ENCODE measurements at places on chromosomes 7 and 10.

DNA sequence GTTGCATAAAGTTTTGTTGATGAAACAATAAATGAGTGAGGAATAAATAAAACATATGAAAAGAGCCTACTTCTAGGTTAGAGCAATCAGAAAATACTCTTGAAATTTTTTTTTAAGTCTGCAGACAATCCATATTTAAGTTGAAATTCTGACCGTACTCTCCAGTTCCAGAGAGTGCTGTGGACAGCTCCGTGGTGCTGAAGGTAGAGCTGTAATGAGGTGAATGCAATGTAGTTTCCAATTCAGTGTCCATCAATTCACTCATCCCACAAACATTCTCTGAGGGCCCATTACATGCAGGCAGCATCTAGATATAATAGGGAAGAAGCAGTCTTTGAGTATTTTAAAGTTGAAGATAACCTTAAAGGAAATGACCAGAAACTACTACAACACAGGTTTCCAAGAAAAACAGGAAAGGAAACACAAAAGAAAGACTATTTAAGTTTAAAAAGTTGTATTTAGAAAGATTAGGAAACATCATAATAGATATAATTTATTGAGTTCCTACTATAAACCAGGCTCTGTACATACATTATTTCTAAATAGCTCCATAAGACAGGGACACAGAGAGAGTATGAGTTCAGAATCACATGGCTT lies 44.0 kb upstream of the CRTAC1 start:
- DNase-seq, result no peak

DNA sequence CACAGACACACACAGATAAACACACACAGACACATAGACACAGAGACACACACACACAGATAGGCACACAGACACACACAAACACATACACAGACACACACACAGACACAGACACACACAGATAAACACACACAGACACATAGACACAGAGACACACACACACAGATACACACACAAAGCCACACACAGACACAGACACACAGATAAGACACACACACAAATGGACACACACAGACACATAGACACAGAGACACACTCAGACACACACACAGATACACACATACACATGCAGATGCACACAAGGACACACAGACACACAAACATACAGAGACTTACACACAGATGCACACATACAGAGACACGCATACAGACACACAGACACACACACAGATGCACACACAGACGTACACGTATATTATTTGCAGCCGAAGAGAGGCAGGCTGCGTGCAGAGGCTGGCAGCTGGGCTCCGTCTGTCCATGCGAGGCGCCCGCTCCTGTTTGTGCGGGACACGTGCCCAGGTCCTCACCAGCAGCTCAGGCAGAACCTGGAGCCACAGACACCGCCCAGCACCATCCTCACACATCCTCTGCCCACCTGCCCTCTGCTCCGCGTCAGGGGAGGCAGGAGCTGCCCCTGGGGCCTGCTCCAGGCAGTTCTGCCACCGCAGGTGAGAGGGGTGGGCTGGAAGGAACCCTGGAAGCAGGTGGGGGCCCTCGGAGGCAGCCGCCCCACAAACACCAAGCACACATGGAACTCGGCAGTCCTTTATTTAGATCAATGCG lies 1.2 kb downstream of the CALML5 start:
- DNase-seq, result no peak

DNA sequence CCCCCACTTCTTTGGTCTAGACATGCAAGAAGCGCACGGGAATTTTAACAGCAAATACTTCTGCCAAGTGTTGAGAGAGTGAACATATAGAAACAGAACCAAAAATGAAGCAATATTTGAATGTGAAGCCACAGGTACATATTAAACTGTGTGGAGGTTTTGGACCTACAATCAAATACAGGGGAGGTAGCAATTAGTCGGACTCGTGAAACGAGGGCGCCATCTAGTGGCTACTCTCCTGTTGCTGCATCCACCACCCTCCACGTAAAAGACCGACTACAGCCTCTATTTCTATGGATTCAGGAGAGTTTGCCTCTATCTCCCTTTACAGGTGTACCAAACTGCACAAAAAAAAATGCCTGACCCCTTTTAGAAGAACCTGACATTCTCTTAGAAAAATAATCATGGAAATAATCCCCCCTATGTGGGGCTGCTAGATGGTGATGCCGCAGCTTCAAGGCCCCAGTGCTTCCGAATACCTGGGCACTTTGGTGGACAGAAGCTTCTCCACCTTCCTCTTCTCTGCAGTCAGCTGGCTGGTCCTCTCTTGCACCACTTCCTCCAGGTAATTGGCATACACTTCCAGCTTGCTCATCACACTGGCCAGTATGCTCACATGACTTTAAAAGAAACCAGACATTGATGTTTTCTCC lies 31.7 kb downstream of the TECTB start:
- peak; percentile 30 for DNase-seq

DNA sequence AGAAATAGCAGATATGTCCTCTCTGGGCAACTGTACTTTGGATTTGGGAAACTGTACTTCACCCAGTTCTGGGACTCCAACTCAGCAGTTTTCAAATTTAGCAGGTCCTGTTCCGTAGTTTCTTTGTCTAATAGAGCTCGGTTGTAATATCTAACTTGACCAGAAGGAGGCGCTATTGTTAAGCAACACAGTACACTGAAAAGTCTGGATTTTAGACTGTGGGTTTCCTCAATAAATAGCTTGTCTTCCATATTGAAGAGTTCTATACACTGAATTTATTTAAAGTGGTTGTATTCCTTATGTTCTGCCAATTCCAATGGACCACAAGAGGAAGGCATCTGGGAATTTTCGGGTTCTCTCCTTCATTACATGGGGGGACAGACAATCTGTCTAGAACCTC lies 39.8 kb downstream of the ELFN1 start:
- DNase-seq, result no peak

DNA sequence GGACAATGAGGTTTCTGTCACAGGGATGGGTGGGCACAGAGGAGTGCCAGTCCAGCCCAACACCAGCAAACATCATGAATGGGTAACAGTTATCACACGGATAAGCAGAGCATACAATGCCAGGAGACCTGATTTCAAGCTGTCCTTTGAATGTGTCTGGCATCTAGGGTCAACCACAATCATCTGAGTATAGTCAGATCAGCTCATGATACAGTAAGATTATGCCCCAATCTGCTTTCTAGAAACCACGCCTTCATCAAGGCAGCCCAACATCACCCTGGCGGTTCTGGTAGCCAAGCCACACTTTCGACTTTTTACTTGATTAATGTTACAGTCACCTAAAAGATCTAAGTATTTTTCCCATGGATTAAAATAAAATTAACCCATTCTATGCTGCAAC lies 10.5 kb downstream of the FAM171A1 start:
- DNase-seq, result no peak

DNA sequence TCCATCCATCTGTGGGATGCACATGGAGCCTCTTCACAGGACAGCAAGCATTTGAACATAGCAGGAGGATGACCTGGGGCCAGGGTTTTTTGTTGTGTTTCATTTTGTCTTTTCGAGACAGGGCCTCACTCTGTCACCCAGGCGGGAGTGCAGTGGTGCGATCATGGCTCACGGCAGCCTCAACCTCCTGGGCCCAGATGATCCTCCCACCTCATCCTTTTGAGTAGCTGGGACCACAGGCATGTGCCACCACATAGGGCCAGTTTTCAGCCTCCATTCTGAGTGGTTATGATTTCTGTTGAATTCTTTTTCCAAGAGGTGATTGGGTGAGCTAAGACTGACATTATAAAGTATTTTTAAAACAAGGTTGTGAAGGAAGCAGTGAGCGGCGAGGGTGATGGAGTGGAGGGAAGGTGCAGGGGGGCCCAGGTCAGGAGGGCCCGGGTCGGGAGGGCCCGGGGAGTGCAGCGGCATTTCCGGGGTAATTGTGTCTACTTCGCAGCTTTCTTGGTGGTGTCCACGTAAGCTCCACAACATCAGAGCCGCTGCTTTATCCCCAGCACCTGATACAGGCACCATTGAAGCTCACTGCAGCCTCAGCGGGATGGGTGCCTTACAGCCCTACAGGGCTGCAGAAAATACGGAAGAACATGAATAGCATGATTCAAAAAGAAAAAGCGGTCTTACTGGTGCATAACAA lies 12.0 kb upstream of the LARP4B start:
- no peak for DNase-seq

- DNase-seq, result no peak
Observed at GRCh38 chr10:132704008-132704814, 81.7 kb downstream of the NKX6-2 start.

GRCh38 chr10:44769450-44769849 lies 141.7 kb upstream of the TMEM72 start:
- no peak for DNase-seq

DNA sequence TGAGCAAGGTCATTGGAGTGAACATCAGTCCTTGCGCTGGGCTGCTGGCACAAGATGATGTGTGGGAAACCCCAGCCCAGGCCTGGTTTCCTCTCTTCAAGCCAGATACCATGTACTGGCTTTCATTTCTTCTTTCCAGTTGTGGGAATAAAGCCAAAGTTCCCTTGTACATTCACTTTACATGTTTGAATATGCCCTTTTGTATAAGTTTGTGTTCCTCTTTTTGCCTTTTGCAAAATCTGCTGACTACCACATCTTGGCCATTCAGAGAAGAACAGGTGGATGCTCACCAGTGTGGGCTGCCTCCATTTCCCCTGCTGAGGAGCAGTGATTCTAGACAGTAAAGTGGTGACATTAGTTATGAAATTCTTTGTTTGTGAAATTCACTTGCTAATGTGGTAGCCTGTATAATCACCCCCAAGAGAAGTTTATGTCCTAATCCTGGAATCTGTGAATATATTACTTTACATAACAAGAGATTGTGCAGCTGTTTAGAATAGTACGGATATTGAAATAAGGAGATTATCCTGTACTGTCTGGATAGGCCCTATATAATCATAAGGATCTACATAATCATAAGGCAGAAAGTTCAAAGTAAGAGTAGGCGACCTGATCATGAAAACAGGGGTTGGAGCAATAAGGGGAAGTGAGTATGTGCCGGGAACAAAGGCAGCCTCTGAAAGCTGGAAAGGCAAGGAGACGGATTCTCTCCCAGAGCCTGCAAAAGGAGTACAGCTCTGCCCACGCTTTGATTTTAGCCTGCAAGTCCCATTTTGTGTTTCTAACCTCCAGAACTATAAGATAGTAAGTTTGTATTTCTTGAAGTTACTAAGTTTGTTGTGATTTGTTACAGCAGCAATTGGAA lies 18.8 kb upstream of the AOAH start:
- no peak for DNase-seq

GRCh38 chr7:66356277-66356721 lies 151.2 kb downstream of the TPST1 start:
- no peak for DNase-seq

GRCh38 chr7:45028920-45029344 lies 28.9 kb downstream of the CCM2 start:
- no peak for DNase-seq

DNA sequence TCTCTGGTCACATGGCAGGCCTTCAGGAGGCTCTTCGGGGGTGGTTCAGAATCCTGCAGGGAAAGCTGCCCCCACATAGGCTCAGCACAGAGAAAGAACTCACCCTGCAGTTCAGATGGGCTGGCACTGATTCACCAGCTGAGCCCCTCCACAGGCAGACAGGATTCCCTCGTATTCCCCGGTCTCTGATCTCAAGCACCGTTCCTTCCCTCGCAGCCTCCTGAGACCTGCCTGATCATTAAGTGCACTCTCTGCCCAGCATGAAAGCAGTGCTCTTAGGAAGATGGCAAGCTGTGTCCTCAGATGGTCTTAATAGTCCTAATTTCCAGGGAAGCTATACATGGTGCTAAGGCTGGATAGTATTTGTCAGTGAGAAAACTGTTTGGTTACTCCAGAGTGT lies 78.2 kb upstream of the NPS start:
- no peak for DNase-seq

- no peak for DNase-seq
Observed at GRCh38 chr10:44674536-44675386, 236.4 kb upstream of the TMEM72 start.

GRCh38 chr10:1852841-1853240 lies 115.5 kb upstream of the ADARB2 start:
- no peak for DNase-seq

GRCh38 chr10:110710621-110711020 lies 66.5 kb downstream of the RBM20 start:
- DNase-seq, result no peak

DNA sequence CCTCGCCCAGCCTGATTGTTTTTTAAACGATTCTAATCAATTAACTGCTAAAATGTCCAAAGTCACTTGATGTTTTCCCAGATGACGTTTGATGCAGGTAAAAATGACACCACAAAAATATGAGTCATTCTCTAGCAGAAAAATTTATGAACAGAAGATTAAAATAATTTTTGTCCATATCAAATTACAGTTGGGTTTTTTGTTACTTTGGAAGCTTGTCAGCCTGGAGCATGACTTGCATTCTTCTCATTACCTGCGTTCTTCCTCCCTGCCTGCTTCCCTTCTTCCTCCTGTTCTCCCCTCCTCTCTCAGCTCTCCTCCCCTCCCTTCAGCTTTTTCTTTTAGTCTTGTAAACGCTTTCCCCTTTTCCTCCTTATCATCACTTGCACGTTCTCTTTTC lies 18.7 kb downstream of the IL15RA start:
- DNase-seq, result no peak

GRCh38 chr7:81040496-81040895 lies 121.6 kb upstream of the SEMA3C start:
- DNase-seq, result no peak

GRCh38 chr10:102152545-102152890 lies 329 bp downstream of the NOLC1 start:
- no peak for DNase-seq

DNA sequence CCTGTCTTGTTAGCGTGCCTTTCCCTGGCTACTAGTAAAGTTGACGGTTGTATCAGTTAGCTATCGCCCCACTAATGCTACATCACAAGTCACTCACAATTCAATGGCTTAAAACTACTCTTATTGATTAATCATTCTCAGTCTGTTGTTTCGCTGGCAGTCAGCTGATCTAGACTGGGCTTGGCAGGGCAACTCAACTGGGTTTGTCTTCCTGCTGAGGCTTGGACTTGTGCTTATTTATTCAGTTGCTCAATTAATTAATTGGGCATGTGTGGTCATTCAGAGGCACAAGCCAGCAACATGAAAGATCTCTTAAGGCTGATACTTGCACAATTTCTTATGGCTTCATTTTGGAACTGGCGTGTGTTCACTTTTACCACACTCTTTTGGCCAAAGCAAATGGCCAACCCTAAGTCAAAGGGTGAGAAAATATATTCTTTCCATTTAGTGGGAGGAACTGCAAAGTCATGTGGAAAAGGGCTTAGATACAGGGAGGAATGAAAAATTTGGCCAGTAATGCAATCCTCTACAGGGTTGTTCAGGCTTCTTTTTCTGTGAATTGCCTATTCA lies 333.5 kb downstream of the GPR37 start:
- no peak for DNase-seq

All from 8988T (cell line).